Erythroblast (primary cell): ENCODE measurements at places on chromosomes 2 and 18.

DNA sequence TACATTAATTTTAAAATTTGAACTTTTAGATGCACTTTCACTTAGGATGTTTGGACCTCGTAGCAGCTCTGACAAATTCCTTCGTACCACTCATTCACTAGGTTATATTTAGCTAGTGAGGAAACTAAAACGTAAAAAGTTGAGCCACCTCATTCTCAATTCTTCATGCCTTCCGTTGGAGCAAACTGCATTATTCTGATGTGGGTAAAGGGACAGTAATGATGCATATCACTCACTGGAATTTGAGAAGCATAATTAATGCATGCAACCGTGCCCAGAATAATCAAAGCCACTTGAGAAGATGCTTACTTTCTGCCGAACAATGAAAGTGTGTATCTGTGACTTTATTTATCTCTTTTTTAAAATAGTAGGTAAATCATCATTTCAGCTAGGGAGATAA is 2.2 kb downstream of the CNOT9 start:
- DNase-seq = no peak

DNA sequence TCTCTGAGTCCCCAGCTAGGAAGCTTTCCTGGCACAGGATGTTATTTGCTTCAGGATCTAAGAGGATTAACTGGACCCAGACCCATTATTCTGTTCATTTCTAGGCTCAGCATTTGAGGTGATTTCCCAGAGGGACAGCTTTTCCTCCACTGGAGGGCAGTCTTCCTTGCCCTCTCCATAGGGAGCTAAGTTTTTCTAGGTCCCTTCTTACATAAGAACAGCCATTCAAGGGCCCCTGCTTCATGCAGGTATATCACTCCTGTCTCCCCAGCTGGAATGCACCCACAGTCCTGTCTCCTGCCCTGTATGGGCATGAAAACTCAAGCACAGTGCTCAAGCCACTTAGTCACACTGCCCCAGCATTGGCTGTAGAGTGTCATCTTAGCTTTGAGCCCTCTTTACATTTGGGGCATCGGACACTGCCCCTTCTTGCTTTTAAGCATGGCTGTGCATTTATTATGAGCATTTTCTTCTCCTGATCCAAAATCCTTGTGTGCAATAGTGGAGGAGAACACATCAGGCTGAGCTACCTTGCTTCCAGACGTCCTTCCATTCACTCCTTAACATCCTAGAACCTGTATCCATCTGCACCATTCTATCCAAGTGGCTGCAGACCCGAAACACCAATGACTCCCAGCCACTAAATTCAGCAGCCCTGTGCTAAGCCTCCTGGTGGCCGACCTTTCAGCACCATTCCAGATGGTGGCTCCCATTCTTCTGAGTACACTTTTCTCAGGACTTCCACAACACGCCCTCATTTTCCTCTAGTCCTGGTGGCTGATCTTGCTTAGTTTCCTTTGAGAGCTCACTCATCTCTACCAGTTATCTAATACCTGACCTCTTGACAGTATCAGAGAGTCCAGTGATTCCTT is 80.0 kb downstream of the COPS8 start:
- DNase-seq = no peak

GRCh38 chr18:58512648-58513588 is 116.0 kb downstream of the ALPK2 start:
- peak; percentile 14 for DNase-seq

DNA sequence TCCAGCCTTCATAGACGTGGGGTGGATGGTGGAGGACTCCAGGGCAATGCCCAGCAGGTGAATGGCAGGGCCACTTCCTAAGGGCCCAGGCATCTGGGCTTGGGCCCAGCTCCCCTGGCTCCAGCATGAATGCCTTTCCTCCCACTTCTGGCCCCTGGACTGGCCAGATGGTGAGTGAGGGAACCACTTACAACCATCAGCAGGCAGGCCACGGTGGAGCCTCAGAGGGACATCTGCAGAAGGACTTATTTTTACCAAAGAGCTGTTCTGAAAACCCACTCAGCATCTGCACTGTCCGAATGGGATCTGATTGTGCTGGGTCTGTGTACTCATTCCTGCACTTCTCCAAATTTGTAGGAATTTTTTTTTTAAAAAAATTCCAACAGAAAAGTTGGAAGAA is 69.6 kb downstream of the SNTG2 start:
- DNase-seq = no peak

DNA sequence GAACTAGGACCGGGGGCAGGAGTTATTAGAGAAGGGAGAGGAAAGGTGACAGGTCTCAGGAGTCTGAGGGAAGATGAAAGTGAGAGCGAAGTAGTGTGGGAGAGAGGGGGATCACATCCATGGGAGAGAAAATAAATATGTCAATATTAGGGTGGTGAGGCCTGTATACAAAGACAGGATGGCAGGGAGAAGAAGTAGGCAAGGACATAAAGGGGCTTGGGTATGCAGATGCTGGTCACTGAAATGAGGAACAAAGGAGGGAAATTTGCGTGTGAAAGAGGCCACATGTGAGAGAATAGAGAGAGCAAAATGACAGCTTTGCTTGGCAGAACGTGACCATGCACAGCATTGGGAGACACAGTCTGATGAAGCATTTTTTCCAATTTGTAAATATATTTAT is 13.6 kb downstream of the METAP1D start:
- DNase-seq = no peak

- no peak for DNase-seq
Measured at GRCh38 chr2:70192516-70192915, 1.7 kb upstream of the C2orf42 start.

- no peak for DNase-seq
Measured at GRCh38 chr2:172095905-172096625, 6.6 kb downstream of the DLX2 start.

GRCh38 chr2:53477517-53477916 is 290.1 kb upstream of the CHAC2 start:
- DNase-seq = no peak

DNA sequence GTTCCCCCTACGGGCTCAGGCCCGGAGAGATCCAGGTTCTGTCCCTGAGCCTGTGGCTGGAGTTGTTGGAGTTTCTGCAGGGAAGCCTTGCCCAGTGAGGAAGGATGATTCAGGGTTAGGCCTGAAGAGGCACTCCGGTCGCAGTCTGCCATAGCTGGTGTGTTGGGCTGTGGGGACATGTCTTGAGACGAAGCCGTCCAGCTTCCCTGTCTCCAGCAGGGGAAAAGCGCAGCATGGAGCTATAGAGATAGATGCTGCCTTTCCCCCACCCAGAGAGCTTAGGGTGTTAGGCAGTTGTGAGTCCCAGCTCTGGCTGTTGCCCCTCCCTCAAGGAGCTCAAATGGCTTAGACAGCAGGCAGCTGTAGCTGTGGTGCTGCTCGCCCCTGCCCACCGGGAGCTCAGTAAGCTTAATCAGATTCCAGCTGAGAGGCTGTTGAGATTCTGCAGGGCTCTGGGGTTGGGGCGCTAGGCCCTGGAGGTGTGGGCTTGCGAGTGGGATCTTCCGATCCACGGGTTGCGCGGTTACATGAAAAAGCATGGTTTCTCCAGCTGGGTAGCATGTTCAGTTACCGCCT is 103.9 kb downstream of the PMAIP1 start:
- no peak for DNase-seq

- DNase-seq = peak; percentile 62
Measured at GRCh38 chr2:42238644-42239288, 69.6 kb downstream of the EML4 start.

DNA sequence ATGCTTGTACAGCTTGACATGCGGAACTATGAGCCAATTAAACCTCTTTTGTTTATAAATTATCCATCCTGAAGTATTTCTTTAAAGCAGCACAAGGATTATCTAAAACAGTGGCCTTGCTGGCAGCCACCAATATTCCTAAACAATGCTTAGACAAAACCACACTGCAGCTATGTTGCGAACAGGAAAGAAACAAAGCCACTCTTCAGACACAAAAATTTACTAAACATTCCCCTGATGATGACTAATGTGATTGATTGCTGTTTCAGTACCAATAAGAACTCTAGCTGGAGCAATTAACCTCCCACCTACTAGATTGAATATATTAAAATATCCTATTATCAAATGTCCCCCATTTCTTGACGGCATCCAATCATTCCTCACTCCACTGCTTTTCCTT is 325.8 kb upstream of the REG3G start:
- DNase-seq = no peak

GRCh38 chr2:1593371-1594122 is 150.8 kb downstream of the PXDN start:
- DNase-seq = no peak

GRCh38 chr2:190636361-190636760 is 12.5 kb upstream of the NAB1 start:
- DNase-seq = no peak

GRCh38 chr18:57587098-57587661 is 678 bp upstream of the FECH start:
- no peak for DNase-seq

DNA sequence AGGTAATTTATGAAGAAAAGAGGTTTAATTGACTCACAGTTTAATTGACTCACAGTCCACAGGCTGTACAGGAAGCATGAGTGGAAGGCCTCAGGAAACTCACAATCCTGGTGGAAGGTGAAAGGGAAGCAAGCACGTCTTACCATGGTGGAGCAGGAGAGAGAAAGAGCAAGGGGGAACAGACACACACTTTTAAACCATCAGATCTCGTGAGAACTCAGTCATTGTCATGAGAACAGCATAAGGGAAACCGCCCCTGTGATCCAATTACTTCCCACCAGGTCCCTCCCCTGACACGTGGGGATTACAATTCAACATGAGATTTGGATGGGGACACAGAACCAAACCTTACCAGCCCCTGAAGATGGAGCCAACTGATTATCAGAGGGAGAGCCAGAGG is 11.2 kb upstream of the PUM2 start:
- DNase-seq = no peak

- no peak for DNase-seq
Measured at GRCh38 chr18:8194431-8194830, 414.8 kb upstream of the RAB12 start.

GRCh38 chr2:156892467-156893281 is 364.8 kb upstream of the GALNT5 start:
- DNase-seq = peak; percentile 44

DNA sequence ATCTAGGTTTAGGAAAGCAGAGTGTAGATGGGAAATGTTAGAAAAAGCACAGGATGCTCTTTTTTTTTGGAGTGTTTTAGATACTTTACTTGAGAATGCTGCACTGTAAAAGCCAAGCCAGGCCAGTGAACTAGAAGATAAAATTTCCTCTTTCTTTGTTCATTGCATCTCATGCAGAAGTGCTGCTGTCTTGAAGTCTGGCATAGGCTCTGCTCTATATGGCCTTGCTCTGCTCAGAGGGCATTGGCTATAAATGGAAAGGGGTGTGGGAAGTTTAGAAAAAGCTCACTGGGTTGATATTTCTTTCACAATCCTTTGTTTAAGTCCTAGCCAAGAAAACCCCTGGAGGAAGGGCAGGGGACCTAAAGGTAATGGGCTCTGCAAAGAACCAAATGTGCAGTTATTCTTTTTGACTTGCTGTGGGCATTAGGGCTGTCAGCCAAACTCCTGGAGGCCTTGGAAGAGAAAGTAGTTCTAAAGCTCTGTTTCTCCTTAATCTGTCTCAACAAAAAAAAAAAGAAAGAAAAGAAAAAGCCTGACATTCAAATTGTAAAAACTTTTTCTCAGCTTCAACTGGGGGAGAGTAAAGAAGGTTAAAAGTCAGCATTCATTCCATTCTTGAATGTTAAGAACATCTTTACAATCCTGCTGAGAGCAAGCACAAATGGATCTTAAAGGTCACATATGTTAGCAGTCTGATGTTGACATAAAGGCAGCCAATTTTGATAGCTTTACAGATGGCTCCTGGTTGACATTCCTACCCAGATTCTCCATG is 338.3 kb downstream of the GULP1 start:
- DNase-seq = no peak

GRCh38 chr2:166458674-166459073 is 35.4 kb downstream of the SCN7A start:
- no peak for DNase-seq

GRCh38 chr2:37388074-37388473 is 43.6 kb downstream of the QPCT start:
- no peak for DNase-seq

GRCh38 chr2:115652652-115653051 is 1210.2 kb downstream of the DPP10 start:
- DNase-seq = no peak

GRCh38 chr18:38575648-38576047 is 1010.0 kb upstream of the CELF4 start:
- DNase-seq = no peak

GRCh38 chr18:8657873-8658470 is 47.4 kb upstream of the MTCL1 start:
- no peak for DNase-seq

GRCh38 chr2:195488567-195488966 is 168.5 kb upstream of the SLC39A10 start:
- peak; percentile 17 for DNase-seq

DNA sequence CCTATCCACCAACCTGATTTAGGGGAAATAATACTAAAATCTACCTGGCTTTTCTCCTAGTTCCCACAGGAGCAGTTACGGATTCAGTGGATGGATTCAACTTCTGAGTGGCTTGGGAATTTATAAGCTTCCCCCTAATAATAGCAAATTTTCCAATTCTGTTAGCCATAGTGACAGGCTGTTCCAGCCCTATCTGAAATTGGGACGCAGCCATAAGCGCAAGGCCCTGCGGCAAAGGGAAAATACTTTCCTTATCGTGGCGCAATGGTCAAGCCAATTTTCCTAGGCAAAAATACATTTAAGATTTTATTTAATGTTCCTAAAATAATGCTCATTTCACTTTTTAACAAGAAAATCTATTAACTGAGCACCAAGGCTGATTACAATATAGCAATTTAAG is 49.7 kb downstream of the CDH2 start:
- no peak for DNase-seq

- DNase-seq = no peak
Measured at GRCh38 chr2:3626118-3626811, 31.4 kb downstream of the COLEC11 start.

DNA sequence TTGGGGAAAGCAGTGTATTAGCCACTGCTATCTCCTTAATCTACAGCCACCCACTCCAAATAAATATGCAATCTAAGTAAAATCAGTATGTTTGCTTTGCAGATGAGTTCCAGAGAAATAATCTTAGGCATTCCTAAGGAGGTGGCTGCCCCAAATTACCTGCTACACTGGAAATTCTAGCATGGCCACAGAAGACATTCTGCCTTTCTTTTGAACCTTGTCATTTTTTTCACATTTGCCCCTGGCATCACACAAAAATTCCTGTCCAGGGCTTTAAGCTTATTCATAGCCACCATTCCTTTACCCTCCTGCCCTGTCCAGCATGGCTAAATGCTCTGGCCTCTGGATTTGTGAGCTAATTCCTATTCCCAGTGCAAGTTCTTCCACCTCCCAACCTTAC is 36.8 kb upstream of the FAM124B start:
- DNase-seq = no peak

DNA sequence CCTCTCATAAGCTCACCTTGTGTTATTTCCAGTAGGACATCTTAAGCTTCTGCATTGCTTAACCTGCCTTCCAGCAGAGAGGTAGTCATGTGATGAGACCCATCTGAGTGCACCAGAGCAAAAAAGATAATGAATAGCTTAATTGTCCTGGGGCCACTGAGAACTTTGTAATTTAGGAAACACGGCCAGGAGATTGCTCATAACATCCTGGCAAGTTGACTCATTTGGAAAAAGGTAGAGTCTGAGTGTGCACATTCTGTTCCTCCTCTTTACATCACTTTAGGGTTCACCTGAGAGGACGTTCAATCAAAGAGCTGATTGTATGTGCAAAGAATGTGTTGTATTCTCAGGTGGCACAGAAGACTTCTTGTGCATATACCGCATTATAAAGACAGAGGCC is 830.2 kb upstream of the SOX11 start:
- no peak for DNase-seq
